ENCODE measurements at places on chromosomes 7 and 10.

GRCh38 chr7:39464350-39465054 lies 101.7 kb upstream of the YAE1 start:
- DNase-seq: no peak

- DNase-seq: no peak
Measured at GRCh38 chr10:62352356-62352970, 21.7 kb upstream of the ZNF365 start.

- DNase-seq: no peak
Measured at GRCh38 chr10:81502677-81503359, 372.2 kb upstream of the NRG3 start.

DNA sequence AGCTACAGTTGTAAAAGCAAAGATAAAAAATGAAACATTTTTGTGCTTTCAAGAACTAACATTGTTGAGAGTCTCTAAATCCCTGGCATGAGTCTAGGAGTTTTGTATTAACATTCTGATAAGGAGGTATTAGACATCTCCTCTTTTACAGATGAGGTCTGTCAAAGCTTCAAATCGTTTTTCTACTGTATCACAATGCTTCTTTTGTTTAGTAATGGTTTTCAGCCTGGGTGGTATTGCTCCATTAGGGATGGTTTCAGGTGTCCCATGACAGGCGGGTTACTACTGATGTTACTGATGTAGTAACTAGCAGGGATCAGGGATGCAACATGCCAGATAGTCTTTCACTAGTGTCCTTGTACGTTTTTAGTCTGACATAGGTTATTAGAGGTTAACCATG lies 27.4 kb downstream of the STAM start:
- DNase-seq: no peak

GRCh38 chr7:131605280-131605878 lies 49.0 kb upstream of the PODXL start:
- DNase-seq: no peak

DNA sequence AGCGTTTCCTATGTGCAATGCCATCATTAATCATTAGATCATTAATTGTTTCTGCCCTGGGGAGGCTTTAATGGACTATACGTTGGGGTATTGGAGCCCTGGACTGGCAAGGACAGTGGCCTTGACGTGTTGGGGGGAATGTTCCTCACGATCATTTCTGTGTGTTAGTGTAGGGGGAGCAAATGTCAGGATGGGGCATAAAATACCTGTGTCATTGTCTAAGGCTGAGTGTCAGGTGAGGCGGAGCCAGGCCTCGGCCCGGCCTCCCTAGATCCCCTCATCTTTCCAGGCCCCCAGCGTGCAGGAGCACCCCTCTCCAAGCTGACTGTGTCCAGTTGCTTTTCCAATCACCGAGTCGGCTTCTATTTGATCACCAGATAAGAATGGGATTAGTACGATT lies 346.4 kb upstream of the SHH start:
- no peak for DNase-seq

DNA sequence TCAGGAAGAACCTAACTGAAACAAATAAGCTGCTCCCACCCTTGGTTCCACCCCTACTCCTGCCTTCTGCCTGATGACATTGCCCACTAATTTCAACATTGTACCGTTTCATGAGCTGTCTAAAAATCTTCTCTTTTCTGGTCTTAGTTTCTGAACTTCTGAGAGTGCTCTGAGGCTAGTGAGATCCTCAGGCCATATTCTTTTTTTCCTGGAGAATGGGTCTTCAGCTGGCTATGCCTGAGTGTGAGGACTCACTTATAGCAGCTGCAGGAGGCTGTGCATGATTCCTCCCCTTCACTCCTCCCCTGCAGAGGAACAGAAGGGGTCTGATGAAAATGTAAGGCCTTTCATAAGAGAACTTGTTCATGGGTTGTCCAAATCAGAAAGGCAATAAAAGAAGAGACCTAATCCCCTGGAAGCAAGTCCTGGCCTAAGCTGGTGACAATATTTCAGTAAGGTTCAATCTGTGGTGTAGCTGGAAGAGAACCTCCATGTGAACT lies 11.1 kb downstream of the HOXA4 start:
- DNase-seq: no peak

- DNase-seq: peak; percentile 25
Measured at GRCh38 chr7:6640246-6640721, 3.2 kb downstream of the ZNF316 start.

DNA sequence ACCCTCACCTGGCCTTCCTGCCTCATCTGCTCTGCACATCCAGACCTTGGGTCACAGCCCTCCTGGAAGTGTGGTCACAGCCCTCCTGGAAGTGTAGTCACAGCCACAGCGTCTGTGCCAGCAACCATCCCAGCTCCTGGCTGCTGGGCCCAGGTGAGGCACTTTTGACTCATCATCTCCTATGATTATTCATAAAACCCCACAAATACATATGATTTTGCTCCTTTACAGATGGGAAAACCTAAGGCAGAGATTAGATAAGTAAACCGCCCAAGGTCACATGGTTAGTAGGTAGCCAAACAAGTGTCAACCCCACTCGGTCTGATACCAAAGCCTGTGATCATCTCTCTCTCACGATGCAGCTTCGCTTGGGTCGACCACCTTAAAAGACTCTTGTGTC lies 94.3 kb downstream of the PRLHR start:
- DNase-seq: no peak

DNA sequence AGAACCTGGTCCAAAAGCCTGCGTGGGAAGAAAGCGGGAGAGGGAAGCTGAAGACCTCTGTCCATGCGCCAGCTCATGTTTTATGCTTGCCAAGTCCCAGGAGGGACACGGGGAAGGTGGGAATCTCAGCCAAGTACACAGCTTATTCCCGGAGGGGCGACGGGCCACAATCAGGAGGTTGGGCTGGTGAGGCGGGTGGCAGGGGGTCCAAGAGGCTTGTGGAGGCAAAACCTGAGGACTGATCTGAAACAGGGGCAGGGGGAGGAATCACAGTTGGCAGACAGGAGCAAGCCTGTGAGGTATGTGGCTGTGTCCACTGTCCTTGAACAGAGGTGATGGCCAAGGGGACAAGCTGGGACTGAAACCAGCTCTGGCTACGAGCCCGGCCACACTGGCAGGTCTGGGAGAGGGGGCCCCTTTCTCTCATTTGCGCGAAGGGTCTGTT lies 38.0 kb upstream of the LEP start:
- DNase-seq: no peak

DNA sequence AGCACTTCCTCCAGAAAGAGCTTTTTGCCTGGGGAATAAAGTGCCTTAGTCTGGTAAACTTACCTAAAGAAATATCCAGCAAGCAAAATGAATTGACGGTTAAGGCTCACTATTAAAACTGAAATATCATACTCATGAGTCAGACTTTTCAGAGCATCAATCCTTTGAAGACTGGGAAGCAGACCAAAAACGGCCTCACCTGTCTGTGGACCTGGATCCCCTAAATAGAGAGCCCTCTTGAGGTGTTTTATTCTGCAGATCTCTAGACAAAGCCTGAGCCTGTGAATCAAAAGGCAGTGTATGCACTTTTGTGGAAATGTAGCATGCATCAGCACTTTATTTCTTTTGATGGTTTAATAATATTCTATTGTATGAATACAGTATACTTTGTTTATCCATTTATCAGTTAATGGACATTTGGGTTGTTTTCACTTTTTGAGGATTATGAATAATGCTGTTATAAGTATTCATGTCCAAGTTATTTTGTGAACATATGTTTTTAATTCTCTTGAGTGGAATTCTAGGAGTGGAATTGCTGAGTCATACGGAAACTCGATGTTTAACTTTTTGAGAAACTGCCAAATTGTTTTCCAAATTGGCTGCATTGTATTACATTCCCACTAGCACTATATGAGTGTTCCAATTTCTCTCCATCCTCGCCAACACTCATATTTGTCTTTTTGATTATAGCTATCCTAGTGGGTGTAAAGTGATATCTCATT lies 449.0 kb upstream of the IGFBP3 start:
- no peak for DNase-seq

- peak; percentile 70 for DNase-seq
Measured at GRCh38 chr7:74272305-74273038, 16.7 kb upstream of the CLIP2 start.

DNA sequence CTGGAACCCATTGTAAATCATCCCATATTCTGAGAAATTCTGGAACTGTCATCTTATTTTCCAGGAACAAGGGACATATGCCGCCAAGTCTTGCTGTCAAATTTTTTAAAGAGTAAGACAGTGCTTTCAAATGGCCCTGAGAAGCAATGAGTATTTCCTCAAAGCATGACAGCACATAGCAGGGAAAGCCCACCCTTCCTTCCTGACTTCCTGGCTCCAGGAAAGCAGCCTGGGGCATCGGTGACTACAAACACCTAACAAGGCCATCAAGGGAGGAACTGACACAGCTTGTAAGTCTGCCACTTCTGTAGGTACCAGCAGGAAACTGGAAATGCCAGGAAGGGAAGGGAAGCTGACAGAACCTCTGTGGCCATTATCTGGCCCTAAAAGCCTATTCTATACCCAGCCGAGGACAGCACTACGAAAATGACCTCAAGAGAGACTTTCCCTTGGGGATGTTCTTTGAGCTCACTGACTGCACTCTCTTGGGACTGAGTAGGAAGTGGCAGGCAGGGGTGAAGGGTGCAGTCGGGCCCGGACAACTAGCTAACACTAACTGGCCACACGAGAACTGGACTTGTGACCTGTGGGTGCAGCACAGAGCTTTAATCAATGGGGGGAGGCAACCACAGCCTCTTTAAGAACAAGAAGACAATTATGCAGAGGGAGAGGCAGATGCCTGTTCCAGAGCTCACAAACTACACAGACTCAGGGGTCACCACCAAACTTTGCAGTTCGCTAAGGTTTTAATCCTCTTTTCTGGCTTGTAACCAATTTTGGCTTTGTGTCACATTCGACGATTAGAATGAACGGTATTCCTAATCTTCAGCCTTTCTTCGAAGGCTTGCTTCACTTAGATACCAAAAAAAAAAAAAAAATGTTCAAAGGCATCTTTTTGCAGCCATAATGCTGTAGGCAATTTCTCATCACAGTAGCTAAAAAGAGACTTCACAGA lies 52.0 kb downstream of the GRB10 start:
- DNase-seq: peak; percentile 18

GRCh38 chr10:89702121-89702480 lies 711 bp downstream of the KIF20B start:
- no peak for DNase-seq

- DNase-seq: no peak
Measured at GRCh38 chr10:73768881-73769280, 13.0 kb upstream of the CHCHD1 start.

GRCh38 chr10:113239566-113240350 lies 289.7 kb downstream of the TCF7L2 start:
- DNase-seq: no peak

GRCh38 chr7:103686763-103687162 lies 240.8 kb upstream of the SLC26A5 start:
- no peak for DNase-seq

DNA sequence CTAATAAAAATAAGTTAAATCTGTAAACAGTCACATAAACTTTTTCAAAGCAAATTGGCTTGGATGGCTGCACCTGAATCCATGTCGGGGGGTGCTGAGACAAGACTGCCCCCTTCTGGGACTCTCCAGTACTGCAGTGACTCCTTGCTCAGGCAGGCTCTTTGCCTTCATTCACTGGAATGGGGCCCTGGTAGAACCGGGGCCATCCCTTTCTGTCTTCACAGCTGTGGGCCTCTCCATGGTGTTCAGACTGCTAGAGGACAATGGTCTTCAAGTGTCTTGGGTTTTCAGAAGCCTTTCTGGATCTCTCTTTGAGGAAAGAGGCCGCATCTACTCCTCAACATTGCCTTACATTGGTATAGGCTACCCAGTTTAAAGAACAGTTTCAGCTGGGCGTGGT lies 16.1 kb upstream of the IMPDH1 start:
- peak; percentile 68 for DNase-seq

- DNase-seq: no peak
Measured at GRCh38 chr10:105159268-105159667, 518.2 kb downstream of the SORCS3 start.

GRCh38 chr7:1727812-1728570 lies 57.9 kb downstream of the ELFN1 start:
- no peak for DNase-seq

- DNase-seq: no peak
Measured at GRCh38 chr7:121714559-121715303, 158.2 kb upstream of the PTPRZ1 start.

DNA sequence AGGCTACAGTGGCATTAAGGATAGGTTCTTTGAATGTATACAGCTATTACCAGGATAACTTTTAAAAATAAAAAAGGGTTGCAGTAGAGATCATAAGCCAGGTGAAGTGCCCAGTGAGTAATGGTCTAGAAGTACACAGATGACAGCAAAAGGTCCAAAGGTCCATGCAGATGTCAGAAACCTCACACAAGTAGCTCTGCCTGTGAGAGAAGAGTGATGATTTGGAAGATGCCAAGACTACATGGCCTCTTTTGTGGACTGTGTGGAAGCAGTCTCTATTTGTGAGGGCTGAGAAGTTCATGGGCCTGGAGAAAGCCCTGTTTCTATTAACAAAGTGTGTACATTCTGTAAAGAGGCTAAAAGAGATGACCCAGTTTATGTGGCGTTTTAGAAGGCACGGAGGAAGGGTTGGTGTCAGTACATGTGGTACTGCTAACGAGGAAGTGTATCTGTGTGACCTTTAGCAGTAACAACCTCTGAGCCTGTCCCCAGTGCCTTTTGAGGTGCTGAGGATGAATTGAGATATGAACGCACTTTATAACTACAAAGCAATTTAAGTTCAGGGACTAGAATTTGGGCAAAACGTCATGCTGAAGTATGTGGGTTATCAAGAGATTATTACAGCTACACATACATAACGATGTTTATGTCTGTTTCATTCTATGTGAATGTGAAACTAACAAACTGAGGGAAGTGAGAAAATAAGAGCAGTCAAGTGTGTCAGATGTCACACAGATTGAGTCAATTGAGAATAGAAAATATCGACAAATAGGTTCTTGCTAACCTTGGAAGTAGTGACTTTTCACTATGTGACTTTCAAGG lies 7.6 kb downstream of the CYCS start:
- DNase-seq: peak; percentile 21

DNA sequence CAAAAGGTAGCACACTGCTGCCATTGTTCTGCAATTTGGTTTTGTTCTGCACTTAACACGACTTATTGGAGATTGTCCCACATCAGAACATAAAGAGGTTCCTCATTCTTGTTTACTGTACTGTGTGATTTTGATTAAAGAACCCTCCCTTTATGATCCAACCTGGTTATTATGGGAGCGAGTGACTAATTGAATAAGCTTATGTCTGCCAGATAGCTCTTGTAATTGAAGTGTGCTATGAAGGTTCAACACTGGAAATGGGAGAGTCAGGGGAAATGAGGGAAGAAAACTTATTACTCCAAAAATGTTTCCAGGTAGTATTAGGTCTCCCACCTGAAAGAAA lies 33.9 kb downstream of the CASP7 start:
- no peak for DNase-seq

GRCh38 chr10:12617191-12618175 lies 268.1 kb downstream of the CAMK1D start:
- DNase-seq: no peak

GRCh38 chr10:131846240-131847101 lies 54.3 kb upstream of the PPP2R2D start:
- DNase-seq: no peak

- DNase-seq: no peak
Measured at GRCh38 chr10:102460836-102461186, 9.5 kb upstream of the C10orf95 start.
